ENCODE measurements at places on chromosomes 2 and 18.

GRCh38 chr2:158575051-158575635, 118.4 kb downstream of the PKP4 start:
- DNase-seq, result no peak

DNA sequence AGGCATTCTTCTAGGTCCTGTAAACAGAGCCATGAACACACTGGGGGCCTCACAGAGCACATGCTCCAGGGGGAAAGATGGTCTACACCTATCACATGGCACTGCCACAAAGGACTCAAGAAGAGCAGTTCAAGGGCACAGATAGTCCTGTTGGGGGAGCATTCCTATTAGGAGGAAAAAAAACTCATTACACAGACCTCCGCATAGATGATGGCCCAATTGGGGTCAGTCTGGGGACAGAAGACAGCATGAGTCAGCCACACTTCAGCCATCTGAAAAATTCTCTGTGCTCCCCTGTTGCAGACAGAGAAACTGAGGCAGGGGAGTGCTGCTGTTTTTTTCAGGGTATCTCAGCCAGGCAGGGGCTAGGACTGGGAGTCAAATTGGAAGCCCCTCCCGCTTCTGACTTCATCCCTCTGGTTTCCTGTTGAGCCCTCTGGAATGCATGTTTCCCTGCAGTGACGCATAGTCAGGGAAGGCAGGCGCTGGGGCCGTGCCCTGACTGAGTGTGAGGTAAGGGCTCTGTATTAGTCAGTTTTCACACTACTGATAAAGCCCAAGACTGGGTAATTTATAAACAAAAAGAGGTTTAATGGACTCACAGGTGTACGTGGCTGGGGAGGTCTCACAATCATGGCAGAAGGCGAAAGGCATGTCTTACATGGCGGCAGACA, 67.9 kb downstream of the RHOB start:
- DNase-seq, result no peak

DNA sequence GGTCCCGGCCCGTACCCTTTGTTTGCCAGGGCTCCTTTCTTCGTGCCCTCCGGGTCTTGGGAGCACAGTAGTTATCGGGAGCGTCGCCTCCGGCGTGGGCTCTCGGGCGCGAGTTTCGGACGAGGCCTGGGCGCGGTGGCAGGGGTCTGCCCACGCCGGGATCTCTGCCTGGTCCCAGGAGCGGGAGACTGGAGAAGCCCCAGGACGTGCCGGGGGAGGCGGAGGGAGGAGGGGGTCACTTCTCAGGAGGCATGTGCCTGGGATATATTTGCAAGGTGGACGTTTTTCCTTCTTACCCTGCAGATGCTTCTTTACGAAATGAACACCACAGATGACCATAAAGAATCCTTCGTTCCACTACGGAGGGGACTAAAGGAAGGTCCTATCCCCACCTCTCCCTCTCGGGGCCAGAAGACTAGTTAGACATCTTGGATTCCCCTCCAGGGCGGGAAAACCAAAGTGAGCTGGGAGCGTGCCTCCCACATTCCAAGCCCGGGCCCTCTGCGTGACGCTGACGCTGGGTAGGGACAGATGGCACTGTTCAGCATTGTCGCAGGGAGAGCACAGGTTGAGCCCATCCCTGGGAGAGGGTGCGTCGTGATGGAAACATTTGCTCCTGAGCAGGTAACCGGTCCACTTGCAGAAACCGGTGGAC, 483 bp upstream of the FHL2 start:
- no peak for DNase-seq

- DNase-seq, result no peak
These were observed 49.5 kb upstream of the PLEKHM3 start for GRCh38 chr2:208074610-208075356.

DNA sequence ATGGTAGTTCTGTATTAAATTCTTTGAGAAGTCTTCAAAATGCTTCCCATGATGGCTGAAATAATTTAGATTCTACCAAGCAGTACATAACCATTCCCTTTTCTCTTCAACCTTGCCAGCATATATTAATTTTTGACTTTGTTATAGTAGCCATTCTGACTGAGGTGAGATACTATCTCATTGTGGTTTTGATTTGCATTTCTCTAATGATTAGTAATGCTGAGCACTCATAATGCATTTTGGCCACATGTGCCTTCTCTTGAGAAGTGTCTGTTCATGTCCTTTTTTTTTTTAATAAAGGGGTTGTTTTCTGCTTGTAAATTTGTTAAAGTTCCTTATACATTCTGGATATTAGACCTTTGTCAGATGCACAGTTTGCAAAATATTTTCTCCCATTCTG, 173.9 kb downstream of the CALCRL start:
- no peak for DNase-seq

DNA sequence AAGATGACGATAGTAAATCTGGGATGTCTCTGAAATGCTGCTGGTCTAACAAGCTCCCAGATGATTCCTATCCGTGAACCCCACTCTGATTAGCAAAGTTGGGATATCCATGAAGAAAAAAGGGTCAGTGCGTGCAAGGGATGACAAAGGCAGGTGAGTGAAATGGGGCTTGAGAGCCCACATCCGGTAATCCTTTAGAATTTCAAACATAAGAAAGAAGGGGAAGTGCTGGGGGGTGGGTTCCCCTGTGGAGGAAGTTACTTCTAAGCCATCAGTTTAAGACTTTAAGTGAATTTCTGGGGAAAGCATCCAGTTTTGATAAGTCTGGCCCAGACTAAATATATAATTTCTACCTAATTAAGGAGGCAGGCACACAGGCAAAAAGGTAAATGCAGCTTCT, 209.5 kb downstream of the DPP10 start:
- no peak for DNase-seq

Measured in stimulated activated CD4-positive, alpha-beta T cell treated with anti-CD3 and anti-CD28 coated beads, Interleukin-1b, Interleukin-23, amount 100 ng/mL, for 4 hours (primary cell).